ENCODE measurements at places on chromosomes 2 and 18.

- no peak for DNase-seq
Measured at GRCh38 chr2:15159206-15159605, 401.9 kb downstream of the NBAS start.

GRCh38 chr2:221850076-221850475, 278.0 kb upstream of the EPHA4 start:
- no peak for DNase-seq

DNA sequence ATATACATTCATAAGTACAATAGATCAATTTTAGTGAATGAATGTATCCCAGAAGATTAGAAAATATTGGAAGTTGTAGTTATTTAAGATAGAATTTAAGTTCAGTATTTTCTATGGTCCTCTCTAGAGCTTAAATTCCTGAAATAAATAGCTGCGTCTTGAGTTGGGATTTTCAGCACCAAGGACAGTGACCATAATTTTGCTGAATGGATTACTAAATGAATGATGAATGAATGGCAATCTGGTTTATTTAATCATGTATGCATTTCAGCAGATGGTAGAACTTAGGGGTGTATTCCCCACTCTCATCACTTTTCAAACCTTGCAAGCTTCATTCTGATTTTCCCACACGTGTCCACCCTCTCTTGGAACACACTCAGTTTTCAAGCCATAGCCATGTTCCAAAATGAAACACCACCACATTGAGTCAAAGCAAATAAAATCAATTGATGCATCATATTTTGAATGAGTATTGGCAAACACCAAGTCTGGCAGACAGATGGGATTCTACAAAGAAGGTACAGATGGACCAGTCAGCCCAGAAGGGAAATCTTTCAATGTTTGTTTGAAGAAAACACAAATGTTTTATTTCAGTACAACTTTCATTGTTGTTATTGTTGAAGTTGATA, 362.2 kb upstream of the NXPH2 start:
- DNase-seq = no peak

DNA sequence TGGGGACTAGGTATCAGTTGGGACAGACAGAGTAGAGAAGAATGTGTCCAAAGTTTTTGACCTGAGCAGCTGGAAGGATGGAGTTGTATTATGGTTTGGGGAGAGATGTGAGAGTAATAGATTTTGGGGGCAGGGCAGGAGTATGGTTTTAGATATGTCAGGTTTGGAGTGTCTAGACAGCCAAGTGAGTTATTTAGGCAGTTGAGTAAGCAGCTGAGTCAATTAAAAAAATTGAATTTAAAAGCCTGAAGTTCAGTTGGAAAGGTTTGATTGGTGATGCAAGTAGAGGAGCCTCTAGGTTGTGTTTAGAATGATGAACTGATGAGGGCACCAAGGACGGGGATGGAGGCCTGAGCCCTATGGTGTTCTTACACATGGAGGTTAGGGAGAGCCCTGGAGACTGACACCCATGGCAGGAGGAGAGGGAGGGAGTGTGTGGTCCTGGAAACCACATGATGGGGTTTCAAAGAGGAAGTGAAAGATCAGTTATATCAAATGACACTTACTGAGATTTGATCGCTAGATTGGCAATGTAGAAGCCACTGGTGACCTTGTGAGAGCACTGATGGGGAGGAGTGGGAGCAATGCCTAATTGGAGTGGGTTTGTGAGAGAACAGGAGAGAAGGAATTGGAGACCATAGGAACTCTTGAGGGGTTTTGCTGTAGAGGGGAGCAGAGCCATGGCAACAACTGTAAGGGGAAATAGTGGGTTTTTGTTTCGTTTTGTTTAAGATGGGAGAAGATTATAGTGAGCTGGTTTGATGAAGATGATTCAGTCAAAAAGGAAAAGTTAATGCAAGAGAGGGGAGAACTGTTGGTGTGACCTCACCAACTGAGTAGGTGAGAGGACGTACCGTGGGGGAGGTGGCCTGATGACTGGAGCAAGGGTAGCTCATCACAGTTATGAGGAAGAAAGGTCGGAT, 10.3 kb downstream of the ITGA6 start:
- no peak for DNase-seq

DNA sequence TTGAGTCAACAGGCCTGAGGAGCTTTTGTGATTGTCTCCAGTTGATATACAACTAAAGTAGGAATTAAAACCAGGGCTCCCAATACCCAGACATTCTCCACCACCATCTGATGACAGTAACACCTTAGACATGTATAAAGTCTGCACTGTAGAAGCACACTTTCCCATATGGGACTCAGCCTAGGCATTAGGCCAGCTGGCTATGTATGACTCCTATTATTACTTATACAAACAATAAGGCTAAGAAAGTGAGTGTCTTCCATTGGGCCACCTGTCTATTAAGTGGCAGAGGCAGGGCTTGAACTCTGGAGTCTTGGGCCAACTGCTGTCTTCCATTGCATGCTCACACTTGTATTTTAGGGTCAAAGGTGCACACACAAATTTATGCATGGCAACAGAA, 32.1 kb upstream of the COLEC12 start:
- no peak for DNase-seq

DNA sequence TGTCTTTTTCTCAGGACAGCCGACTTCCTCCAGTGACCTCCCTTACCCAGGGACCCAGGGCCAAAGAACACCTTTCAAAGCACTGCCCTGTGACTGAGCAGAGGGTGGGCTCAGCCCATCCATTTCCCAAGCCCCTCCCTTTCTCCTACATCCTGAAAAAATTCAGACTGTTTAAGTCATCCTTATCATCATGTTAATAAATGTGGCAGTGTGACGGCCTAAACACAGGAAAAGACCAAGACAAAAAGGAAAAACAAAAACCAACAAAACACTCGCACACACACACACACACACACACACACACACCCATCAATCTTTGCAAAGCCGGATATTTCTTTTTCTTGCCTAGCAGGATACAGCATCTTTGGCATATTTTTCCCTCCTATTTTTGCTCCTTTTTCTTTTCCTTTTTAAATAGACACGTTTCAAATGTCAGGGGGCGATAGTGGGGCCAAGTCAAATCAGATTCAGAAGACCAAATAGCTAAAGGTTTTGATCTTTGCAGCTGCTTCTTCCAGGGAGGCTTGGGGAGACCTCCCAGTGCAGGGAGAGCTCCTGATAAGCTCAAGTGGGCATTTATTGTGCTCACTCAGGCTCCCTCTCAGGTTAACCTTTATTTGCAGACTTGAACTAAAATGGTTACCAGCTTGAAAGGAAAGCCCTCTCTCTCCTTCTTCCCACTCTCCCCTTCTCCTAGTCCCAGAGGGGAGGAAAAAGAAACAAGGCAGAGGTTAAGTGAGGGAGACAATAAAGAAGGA, 39.5 kb upstream of the NRP2 start:
- DNase-seq = no peak

DNA sequence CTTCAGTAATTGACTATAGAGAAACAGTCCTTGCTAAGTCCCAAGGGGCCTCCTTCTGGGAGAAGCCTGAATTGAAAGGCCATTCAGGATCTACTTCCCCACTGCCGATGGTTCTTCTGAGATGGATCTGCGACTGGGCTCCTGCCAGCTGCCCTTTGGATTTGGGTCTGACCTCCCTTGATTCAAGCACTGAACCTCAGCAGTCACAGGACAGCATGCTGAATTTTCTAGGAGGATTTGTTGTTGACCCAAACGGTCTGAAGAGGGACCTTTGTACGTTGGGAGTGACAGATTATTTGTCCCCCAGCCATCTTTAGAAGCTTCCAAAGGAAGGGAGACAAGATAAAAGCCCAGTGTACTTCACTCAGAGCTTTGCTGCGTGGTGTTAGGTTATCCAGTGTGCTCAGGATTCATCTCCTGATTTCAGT, 67.1 kb downstream of the NXPH2 start:
- DNase-seq = no peak

- DNase-seq = no peak
Measured at GRCh38 chr2:199916980-199917379, 5.9 kb downstream of the C2orf69 start.

GRCh38 chr2:223654384-223654915, 52.3 kb upstream of the SCG2 start:
- DNase-seq = peak; percentile 43

GRCh38 chr2:116979916-116980764, 834.4 kb upstream of the DDX18 start:
- no peak for DNase-seq

GRCh38 chr2:121611730-121612705, 37.2 kb downstream of the CLASP1 start:
- DNase-seq = no peak

- no peak for DNase-seq
Measured at GRCh38 chr2:27446057-27446456, 3.9 kb downstream of the KRTCAP3 start.

- DNase-seq = no peak
Measured at GRCh38 chr2:112642966-112643365, 2.8 kb upstream of the SLC20A1 start.

- peak; percentile 53 for DNase-seq
Measured at GRCh38 chr2:201414099-201415023, 36.9 kb downstream of the TRAK2 start.

Data from AG10803 (cell line).